ENCODE measurements at places on chromosomes 3 and 15. TPM values are rescaled to one million over a fixed set of nuclear protein-coding genes. Genes with fewer than 3 reads are reported as not detected.

The SLC24A5 gene
- not detected for total RNA-seq

- H3K4me3 ChIP-seq: no peak overlapping the region
- H3K27ac ChIP-seq: no peak overlapping the region
- H3K36me3 ChIP-seq: peaks cover 11% of the 10 kb centered on the region
- H3K27me3 ChIP-seq: no peaks in the 10 kb centered on the region
These were observed 12.5 kb downstream of the TRIM59 start for GRCh38 chr3:160437083-160437455.

GRCh38 chr3:110971010-110971601 is 100.5 kb upstream of the NECTIN3 start:
- H3K36me3 ChIP-seq: peaks cover 2% of the 10 kb centered on the region
- no peak overlapping the region for H3K4me3 ChIP-seq
- H3K27me3 ChIP-seq: peaks cover 8% of the 10 kb centered on the region
- H3K4me1 ChIP-seq: no peaks in the 10 kb centered on the region

GRCh38 chr3:161275919-161276318 is 54.8 kb downstream of the NMD3 start:
- no peak overlapping the region for H3K27ac ChIP-seq
- H3K36me3 ChIP-seq: peaks cover 12% of the 10 kb centered on the region
- H3K27me3 ChIP-seq: no peaks in the 10 kb centered on the region
- H3K4me3 ChIP-seq: no peak overlapping the region
- no peaks in the 10 kb centered on the region for H3K4me1 ChIP-seq
- no peak for DNase-seq

GRCh38 chr15:92343924-92344643 is 49.6 kb upstream of the ST8SIA2 start:
- DNase-seq: no peak
- H3K27ac ChIP-seq: no peak overlapping the region
- H3K4me3 ChIP-seq: no peak overlapping the region

DNA sequence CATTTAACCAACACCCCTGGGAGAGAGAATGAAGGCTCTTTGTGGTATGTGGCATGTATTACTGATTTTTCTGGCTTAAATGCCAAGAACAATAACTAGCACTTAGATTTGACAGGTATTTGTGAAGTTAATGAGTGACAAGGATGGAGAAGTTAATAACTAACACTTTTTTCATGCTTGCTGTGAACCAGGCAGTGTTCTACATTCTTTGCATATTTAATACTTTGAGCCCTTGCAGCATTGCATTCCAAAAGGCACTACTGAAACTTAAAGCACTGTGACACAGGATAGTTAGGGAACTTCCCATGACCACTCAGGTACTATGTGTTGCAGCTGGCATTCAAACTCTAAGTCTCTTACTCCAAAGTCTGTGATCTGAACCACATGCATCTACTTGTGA is 650.6 kb downstream of the ZPLD1 start:
- H3K27ac ChIP-seq: no peak overlapping the region
- no peak overlapping the region for H3K4me3 ChIP-seq
- no peaks in the 10 kb centered on the region for H3K27me3 ChIP-seq
- no peaks in the 10 kb centered on the region for H3K36me3 ChIP-seq
- no peak for DNase-seq
